ENCODE measurements at places on chromosomes 2 and 18. TPM values are rescaled to one million over a fixed set of nuclear protein-coding genes. Genes with fewer than 3 reads are reported as not detected.

DNA sequence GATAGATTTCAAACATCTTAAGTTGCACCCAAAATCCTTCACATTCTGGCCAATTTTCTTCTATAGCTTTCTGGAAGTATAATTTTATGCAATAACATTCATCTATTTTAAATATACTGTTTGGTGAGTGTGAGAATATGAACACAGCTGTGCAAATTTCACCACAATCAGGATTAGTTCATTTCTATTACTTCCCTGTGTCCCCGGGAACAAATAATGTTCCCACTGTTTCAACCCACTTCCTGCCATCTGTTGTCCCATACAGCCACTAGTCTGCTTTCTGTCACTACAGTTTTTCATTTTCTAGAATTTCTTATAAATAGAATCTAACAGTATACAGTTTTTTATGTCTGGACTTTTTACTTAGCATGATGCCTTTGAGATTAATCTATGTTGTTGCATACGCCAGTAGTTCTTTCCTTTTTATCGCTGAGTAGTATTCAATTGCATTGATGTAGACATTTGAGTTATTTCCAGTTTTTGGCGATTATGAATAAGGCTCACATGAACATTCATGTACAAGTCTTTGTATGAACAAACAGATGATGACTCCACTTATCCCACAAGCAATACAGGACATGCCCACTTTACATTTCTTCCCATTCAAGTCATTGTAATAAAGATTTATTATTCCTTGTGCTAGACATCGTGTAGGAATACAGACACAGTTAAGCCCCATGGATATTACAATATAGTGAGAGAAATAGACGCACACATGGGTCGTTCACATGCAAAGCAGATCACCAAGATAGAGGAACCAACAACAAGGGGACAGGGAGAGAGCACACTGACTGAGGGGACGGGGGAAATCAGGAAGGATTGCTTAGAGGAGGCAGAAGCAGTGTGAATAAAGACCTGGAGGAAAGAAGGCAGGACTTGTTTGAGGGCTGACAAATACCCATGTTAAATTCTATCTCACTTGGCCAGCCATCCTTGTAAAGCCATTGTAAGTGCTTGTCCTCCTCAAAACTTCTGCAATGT lies 72.9 kb upstream of the PAX8 start:
- DNase-seq, result no peak

DNA sequence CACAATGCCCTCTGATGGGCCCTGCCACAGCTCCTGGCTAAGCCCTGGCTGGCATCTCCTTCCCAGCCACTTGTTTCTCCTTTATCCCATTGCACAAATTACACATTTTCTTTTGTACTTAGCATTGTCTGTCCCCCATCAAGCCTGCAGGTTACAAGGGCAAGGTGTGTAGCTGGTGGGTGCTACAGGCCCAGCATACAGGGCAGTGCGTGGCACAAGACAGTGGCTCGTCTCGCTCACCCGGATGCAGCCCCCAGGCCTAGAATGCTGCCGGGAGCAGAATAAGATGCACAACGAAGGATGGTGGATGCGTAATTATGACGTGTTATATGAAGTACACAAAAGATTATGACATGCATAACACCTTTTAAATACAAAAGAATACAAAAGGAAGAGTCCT lies 87.6 kb downstream of the EIPR1 start:
- no peak for DNase-seq

- no peak for DNase-seq
Observed at GRCh38 chr2:217475791-217476190, 527.0 kb downstream of the TNS1 start.

Gene ITGB6
- total RNA-seq, result 0.93 TPM

Gene DYSF
- total RNA-seq, result 62.5 TPM

DNA sequence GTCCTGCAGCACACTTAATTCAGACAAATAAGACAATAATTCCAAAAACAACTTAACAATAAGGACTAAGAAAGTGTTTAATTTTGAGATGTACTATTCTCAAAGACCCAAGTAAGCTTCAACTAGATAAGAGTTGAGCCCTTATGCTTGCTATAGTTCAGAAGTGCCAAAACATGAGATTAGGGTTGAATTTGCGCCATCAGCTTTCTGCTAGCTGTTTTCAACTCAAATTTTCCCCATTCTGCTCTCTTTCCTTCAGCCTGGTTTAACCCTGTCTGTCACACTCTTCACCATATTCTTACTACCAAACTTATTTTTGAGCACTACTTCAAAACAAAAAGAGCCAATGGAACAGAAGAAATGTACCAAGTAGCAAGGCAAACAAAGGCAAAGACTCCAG lies 4.1 kb downstream of the NFE2L2 start:
- no peak for DNase-seq

GRCh38 chr2:73112026-73112912 lies 479 bp downstream of the RAB11FIP5 start:
- no peak for DNase-seq

Gene CD8B
- not detected for total RNA-seq

GRCh38 chr2:188478724-188479123 lies 187.1 kb downstream of the GULP1 start:
- no peak for DNase-seq

Gene PLEK
- 0.68 TPM for total RNA-seq

DNA sequence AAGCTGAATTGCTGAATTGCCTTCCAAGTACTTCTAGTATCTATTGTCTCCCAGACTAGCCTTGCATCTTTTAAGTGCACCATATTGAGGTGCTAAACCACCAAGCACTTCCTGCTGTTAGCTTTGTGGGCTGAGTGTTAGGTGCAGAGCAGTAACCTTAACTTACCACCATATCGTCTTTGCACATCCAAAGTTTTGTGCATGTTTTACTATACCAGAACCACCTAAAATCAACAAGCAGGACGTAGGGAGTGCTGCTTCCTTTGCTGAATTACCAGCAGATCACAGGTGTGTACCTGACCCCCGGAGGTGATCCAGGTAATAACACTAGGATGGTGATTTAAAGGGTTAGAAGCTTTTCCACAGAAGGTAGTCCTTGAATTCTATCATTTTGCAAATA lies 359.9 kb upstream of the HNRNPA3 start:
- peak; percentile 11 for DNase-seq

GRCh38 chr2:167181134-167181533 lies 292.9 kb downstream of the XIRP2 start:
- DNase-seq, result no peak

DNA sequence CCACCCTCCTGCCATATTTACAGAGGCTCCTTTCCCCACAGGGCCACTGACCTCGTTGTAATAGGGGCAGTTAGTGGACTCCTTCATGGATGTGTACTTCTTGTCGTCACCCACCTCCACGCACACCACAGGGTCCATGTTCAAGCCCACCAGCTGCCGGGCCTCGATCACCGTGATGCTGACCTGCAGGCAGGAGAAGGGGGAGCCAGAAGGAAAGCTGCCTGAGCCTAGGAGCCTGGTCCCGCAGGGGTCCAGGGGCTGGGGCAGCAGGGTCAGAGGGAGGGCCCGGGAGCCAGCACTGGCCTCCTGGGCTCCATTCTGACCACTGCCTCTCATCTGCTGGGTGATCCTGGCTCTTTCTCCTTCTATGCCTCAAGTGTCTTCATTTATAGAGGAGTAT lies 17.0 kb upstream of the OTOF start:
- no peak for DNase-seq

GRCh38 chr2:147588191-147588590 lies 256.6 kb upstream of the ACVR2A start:
- DNase-seq, result no peak

- no peak for DNase-seq
Observed at GRCh38 chr18:50853863-50854271, 25.1 kb upstream of the ME2 start.

GRCh38 chr2:780581-780980 lies 103.4 kb upstream of the TMEM18 start:
- DNase-seq, result no peak

Gene SKA1
- 0.16 TPM for total RNA-seq

DNA sequence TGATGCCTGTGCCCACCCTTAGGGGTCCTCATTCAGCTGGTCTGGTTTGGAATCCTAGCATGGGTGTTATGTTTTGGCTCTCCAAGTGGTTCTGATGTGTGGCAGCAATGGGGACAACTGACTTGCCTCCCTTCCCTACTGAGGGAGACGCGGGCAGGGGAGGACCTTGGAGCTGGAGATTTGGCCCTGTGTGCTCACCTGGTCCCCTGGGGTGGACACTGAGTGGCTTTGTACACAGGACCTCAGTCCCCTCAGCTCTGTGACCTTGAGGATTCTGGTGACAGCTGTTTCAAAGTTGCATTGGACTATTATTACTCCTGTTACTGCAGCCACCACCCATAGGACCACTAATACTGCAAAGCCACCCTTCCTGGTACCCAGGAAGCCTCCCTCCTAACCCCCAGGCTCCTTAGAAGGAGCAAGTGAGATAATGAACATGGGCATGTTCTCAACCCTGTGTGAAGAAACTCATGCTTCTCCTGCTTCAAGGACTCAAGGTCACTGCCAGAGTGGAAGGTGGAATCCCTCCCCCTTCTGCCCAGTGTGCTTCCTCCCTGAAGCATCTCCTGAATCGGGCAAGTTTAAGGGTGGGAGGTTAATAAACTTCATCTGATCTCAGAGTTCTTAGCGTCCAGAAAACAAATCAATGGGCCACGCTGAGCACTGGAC lies 26.5 kb downstream of the TMEM182 start:
- no peak for DNase-seq

DNA sequence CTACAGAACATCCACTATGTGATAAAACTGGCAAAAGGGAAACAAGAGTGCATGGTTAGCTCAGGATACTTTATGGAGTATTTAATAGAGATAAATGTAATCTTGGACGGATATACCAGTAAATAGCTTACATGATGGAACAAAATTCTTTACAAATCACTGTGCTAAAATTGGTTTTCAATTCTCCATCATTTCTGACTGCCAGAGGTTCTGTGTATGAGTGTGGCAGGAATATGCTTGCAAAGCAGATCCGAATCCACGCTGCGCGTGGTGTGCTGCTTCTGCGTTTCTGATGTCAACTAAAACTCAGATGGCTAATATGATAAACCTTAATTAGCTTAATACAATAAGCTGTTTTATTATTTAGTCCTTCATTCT lies 2.1 kb downstream of the ZNF532 start:
- no peak for DNase-seq

DNA sequence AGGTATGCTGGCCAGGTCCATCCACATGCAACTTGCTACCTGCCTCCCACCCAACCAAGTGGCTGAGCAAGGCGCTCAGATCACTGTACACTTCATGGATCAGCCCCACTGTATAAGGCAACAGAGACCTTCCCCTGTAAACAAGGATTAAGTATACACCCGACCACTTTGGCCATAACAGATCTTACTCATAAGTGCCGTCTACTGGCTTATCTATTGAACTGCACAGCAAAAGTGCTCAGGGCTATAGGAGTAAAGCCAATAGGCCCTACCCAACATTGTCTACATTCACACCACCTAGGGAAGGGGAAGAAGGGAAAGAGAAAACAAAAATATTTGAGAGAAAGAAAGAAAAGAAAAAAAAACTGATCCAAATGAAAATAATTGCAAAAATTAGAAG lies 663.9 kb upstream of the LRRTM1 start:
- no peak for DNase-seq

- no peak for DNase-seq
Observed at GRCh38 chr2:218727502-218728165, 17.0 kb downstream of the TTLL4 start.

DNA sequence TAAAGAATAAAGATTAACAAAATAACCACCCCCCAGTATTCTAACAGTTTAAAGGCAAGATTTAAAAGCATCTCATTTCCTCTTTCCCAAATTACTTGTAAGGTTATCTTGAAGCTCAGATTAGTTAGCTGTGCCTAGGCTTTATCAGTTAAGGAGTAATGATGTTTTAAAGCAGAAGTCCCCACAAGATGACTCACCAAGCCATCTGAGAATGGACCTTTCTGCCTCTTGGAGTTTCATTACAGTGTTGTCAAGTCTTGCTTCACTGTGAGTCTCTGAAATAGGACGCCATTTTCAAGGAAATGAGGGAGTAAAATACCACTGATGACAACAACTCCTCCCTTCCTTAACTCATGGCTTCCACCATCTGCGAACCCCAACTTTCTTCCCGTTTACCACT lies 35.9 kb downstream of the ZNF385B start:
- DNase-seq, result no peak

GRCh38 chr2:43766006-43766405 lies 7.8 kb upstream of the DYNC2LI1 start:
- no peak for DNase-seq

Gene EPAS1
- total RNA-seq, result 61.5 TPM

GRCh38 chr2:6370753-6371551 lies 494.8 kb downstream of the CMPK2 start:
- DNase-seq, result no peak

Gene SEPTIN10
- 39.4 TPM for total RNA-seq

- no peak for DNase-seq
Observed at GRCh38 chr2:139805441-139805840, 1025.3 kb upstream of the NXPH2 start.

Gene GKN1
- not detected for total RNA-seq

Gene GYPC
- total RNA-seq, result 66.3 TPM

DNA sequence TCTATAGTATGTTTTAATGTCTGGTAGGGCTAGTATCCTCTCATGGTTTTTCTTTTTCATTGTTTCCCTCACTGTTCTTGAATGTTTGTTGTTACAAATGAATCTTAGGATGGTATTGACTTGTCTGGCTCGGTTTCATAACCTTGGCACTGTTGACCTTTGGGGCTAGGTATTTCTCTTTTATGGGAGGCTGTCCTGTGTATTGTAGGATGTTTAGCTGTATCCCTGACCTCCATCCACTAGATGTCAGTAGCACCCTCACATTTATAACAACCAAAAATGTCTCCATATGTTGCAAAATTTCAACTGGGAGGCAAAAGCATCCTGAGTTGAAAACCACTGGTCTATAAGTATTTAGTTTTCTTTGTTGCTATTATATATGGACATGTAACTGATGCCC lies 7.0 kb upstream of the AOX1 start:
- no peak for DNase-seq

- no peak for DNase-seq
Observed at GRCh38 chr2:21041943-21042707, 1.7 kb downstream of the APOB start.

Gene NTSR2
- not detected for total RNA-seq

Gene C18orf54
- 0.44 TPM for total RNA-seq

GRCh38 chr2:128914320-128914719 lies 595.7 kb upstream of the HS6ST1 start:
- DNase-seq, result no peak

DNA sequence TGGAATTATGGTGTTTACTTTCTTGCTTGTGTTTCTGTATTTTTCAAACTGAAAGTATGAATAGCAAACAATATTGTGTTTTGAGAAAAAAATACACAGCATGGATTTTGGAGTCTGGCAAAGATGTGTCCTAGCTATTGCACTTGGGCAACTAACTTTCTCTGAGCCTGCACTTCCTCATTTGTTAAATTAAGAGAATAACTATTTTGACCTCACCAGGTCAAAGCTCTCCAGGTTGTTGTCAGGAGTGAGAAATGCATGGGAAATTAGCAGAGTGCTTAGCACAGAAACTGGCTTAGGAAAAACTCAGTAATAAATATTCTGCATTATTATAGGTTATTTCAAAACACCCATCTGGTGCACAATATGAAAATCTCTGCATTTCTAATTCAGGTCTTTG lies 28.2 kb downstream of the LYPD1 start:
- DNase-seq, result no peak

Gene ANKRD30BL
- total RNA-seq, result not detected

GRCh38 chr2:159600752-159601151 lies 15.6 kb downstream of the BAZ2B start:
- DNase-seq, result no peak

Gene ACVR1C
- total RNA-seq, result 0.46 TPM

GRCh38 chr18:54223568-54224241 lies 764 bp downstream of the MBD2 start:
- peak; percentile 29 for DNase-seq

- no peak for DNase-seq
Observed at GRCh38 chr18:49249521-49249920, 210.9 kb downstream of the DYM start.

GRCh38 chr2:224174990-224175389 lies 135.9 kb upstream of the SERPINE2 start:
- DNase-seq, result no peak

All from gastrocnemius medialis (tissue), 4 donors.